ENCODE measurements at places on chromosomes 5 and 9.

DNA sequence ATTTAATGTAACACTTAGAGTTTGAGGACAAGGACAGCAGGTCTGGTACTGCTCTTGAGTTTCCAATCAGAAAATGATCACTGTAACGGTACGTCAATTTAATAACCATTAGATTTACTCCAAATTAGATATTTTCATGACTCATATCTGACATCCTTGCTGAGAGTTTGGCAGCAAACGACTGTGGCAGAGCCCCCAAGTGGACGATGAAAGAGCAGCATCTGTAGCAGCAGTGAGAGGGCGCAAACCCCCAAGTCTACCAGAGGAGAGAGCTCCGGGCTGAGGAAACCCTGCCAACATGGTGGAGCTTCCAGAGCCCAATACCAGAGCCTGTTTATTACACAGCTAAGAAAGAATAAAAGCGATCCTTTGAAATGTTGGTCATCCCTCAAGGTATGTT lies 73.2 kb upstream of the EPB41L4A start:
- DNase-seq = peak; percentile 5

- DNase-seq = no peak
Measured at GRCh38 chr5:177452688-177453638, 6.3 kb downstream of the PRR7 start.

DNA sequence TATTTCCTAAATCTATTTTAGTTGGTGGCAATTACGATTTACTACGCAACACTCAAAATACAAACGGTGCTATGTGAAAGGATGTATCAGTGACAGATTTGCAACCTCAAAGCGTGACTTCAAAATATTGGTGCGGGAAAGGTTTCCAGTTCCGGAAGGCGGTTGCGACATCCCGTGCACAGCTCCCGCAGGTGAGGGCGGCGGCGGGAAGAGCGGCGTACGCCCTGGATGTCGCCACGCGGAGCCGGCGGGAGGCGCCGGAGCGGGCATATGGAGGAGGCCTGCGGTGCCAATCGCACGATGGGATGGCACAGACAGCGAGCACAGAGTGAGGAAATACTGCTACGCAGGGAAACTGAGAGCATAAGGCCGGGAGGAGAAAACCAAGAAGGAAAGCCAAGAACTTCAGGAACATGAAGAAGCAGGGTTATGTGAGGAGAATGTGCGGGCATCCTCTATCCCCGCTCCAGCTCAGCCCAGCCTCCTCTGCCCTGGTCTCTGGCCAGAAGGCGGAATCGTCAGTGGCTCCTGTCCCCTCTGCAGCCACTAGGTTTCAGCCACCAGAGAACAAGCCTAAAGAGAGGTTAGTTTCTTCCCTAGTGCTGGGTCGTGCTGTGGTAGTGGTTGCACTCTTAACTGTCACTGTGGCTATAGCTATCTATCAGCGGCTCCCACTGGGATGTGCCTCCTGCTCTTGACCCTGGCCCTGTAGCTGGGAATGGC lies 378.1 kb upstream of the TLE4 start:
- DNase-seq = no peak

DNA sequence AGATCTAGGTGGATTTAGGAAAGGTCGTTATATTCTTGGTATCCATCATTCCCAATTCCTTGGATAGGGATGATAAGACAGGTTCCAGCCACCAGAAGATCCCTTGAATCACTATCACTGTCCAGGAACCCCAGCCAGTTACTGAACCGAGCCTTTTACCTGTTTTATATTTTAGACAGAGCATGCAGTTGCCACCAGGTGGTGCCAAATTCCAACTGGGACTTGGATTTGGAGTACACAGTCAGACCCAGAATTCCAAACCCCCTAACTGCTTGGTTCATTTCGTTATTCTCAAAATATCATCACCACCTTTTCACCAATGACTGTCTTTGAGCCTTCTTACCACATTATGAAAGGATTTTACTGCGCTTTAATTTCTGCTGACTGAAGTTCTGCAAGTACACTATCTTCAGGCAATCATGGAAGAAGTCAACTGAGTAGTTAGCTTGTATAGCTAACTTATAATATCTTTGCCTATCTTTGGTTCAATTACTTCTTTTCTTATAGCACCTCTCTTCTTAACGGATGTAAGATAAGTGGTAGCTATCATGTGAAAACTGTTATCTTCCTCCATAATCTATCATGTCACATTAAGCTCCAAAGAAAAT lies 191.8 kb downstream of the PRR16 start:
- DNase-seq = peak; percentile 3

DNA sequence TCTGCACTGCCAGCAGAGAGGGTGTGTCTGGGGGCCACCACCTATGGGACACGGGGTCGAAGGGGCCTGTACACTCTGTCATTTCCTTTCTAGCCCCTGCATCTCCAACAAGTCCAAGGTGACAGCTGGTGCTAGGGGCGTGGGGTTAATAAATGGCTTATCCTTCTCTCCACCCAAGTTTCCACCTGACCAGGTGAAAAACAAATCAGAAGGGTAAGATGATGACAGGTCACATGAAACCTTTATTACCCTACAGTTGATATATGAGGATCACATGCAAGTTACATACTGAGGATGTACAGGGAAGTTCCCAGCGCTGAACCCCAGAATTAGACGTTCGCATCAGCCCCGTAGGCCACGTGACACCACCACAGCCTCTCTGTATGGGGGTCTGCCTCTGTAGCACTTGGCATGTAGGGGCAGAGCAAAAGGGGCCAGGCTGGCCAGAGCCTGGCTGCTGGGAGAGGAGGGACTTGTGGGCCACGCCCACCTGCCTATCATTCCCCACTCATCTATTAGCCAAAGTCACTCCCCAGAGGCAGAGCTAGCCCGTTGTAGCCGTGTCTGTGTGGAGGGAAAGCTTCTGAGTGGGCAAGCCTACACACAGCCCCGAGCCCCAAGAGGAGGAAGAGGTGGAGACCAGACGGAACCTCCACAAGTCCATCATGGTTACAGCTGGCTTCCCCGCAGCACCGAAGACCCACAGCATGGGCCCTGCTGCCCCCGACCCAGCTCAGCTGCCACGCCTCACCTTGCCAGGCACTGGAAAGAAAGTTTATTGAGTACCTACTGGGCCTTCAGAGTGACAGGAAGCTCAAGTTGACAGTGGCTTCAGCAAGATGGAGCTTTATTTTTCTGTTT lies 2.2 kb downstream of the TMEM141 start:
- no peak for DNase-seq

Data from stimulated activated CD4-positive, alpha-beta T cell treated with anti-CD3 and anti-CD28 coated beads, Interleukin-4, amount 100 ng/mL, for 24 hours (primary cell).